ENCODE measurements at places on chromosomes 4 and X.
A peak's percentile ranks its signal among the peaks of the same experiment; 100 is the strongest.

GRCh38 chrX:149877636-149878035, 3.3 kb upstream of the MAGEA8 start:
- no peak for DNase-seq

GRCh38 chr4:7897811-7898210, 41.9 kb downstream of the AFAP1 start:
- DNase-seq, result no peak

GRCh38 chr4:185263419-185263818, 54.0 kb downstream of the SNX25 start:
- DNase-seq, result no peak

- DNase-seq, result no peak
These were observed 360.4 kb upstream of the NWD2 start for GRCh38 chr4:36884151-36884550.

DNA sequence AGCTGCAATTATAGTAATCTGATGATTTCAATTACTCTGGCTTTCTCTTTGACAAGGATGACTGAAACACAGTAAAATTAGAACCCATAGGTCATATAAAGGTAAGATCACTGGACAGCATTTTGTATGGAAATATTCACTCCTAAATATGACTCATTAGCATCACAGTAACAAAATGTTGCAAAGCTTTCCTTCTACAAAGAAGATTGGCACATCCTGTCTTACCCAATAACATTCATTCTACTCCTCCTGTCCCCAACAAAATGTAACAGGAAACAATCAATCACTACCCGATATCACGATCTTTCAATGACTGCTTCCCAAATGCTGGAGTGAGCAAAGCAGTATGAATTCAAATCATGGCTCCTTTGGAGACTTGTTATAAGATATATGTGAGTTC, 95.3 kb downstream of the FANCB start:
- DNase-seq, result no peak

GRCh38 chr4:69818060-69818639, 41.8 kb downstream of the SULT1E1 start:
- DNase-seq, result no peak

GRCh38 chrX:9327747-9328145, 137.1 kb upstream of the TBL1X start:
- no peak for DNase-seq

- no peak for DNase-seq
These were observed 94.8 kb upstream of the ADAMTS3 start for GRCh38 chr4:72663828-72664227.

- peak; percentile 36 for DNase-seq
These were observed 32.4 kb downstream of the FGFRL1 start for GRCh38 chr4:1043651-1044468.

- no peak for DNase-seq
These were observed 14.4 kb downstream of the SHROOM4 start for GRCh38 chrX:50799531-50799961.

- no peak for DNase-seq
These were observed 23.4 kb downstream of the TAB3 start for GRCh38 chrX:30865612-30866011.

Data from C1 segment of cervical spinal cord (tissue), 14 donors.